ENCODE measurements at places on chromosomes 5 and 9.

GRCh38 chr9:27194401-27195091 lies 85.5 kb downstream of the TEK start:
- no peak for DNase-seq

DNA sequence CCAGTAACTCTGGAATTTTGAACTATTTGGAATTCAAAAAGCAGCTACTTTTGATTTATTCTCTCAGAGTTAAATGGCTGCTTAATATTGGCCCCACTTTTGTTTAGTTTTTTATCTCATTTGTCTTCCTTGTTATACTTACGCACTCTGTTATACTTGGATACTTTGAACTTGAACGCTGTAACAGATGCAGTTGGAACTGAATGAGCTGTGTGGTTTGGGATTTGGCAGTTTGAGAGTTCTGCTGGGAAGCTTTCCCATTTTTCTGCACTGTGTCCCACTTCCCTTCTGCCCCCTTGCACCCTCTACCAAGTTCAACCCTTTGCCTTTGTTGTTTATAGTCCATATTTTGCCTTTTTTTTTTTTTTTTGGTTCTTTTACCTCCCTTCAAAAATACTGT lies 3.8 kb downstream of the RHOBTB3 start:
- no peak for DNase-seq

DNA sequence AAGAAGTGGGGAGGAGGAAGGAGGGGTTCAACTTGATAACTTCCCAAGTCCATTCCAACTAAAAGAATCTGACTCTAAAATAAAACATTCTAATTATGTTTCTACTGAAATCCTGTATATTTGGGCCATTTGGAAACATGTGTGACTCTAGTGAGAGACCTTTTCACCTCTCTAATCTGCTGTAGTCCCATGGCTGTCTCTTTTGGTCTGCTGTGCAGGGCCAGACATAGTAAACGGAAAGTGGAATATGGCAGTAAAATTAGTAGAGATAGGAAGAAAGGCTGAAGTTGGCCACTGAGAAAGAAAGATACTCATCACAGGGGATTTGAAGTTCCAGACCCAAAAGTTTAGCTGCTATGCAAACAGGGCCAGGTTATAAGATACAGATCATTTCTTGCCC lies 15.9 kb downstream of the RFX3 start:
- no peak for DNase-seq

GRCh38 chr5:33901156-33901555 lies 9.4 kb upstream of the ADAMTS12 start:
- no peak for DNase-seq

- no peak for DNase-seq
Observed at GRCh38 chr5:178502401-178503100, 87.6 kb downstream of the COL23A1 start.

GRCh38 chr5:40017918-40018317 lies 593.1 kb upstream of the DAB2 start:
- no peak for DNase-seq

DNA sequence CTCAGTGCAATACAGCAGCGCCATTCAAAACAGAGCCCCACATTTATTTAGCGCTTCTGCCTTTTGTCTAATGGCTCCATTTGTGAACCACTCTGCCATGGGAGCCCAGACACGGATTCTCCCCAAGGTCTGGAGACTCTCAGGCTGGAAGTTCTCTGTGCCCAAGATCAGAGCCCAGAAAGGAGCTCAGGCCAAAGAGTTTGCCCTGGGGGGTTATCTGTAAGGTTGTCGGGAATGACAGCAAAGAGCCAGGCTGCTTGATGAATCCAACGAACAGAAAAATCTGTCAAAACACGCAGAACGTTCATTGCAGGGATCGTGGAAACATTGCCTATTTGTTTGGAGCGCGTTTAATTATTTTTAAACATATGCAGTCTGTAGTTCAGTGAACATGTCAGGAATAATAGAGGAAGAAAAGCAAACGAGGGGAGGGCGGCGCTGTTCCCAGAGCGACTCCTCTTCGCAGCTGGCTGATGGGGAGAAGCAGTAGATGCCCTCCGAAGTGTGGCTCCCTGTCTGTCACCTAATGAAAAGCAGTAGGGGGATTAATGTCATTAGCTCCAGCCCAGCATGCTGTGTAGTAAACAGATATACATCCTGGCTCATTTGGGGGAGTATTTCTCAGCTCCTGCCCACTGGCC lies 464.9 kb upstream of the MPDZ start:
- DNase-seq, result no peak

DNA sequence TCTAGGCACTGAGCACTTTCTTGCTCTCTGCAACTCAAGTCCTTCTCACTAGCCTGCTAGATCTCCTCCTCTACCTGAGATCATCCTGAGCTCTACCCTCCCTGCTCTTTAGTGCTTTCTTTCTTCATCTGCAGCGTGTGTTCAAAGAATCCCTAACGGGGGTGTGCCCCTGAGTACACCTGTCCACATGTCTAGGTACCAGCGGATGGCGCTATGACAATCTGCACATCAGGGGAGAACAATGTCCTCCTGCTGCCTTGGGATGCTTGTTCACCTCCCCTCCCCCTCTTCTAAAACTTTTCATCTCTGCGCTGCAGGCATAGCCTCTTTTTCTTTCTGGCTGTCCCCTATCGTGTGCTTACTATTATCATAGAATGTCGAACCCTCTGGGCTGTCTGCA lies 42.7 kb downstream of the PTPN3 start:
- DNase-seq, result no peak

DNA sequence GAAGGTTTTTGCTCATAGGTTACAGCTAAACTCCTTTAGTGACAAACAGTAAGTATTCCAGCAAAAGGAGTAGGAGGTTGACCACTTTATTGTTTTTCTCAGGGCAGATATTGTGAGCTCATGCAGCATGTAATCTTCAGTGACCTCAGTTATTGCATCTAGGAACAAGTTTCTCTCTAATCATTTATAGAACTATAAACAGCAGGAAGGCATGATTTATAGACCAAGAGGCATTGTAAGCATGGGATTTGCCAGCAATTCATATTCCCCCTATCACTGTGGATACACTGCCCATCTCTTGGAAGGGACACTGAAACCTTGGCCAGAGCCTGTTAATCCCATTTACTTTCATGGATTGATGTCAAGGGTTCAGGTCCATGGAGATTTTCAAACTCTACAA lies 15.4 kb upstream of the FAM170A start:
- DNase-seq, result no peak

- peak; percentile 33 for DNase-seq
Observed at GRCh38 chr9:78035383-78035993, 3.9 kb upstream of the GNAQ start.

DNA sequence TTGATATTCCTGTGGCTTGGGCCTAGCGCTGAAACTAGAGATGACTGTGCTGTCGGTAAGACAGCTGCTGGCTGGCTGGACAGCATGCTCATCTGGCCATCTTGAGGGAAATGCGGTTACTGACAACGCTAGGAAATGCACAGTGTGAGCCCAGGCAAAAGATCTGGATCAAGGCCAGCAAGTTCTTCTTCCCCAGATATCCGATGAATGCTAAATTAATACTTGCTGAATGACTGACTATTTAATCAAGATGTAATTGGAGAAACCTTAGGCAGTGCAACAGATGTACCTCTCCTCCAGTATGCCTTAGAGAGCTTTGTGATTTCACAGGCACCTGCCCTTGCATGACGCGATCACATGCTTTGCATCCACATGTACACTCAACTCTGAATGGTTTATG lies 659.1 kb downstream of the EFNA5 start:
- no peak for DNase-seq

DNA sequence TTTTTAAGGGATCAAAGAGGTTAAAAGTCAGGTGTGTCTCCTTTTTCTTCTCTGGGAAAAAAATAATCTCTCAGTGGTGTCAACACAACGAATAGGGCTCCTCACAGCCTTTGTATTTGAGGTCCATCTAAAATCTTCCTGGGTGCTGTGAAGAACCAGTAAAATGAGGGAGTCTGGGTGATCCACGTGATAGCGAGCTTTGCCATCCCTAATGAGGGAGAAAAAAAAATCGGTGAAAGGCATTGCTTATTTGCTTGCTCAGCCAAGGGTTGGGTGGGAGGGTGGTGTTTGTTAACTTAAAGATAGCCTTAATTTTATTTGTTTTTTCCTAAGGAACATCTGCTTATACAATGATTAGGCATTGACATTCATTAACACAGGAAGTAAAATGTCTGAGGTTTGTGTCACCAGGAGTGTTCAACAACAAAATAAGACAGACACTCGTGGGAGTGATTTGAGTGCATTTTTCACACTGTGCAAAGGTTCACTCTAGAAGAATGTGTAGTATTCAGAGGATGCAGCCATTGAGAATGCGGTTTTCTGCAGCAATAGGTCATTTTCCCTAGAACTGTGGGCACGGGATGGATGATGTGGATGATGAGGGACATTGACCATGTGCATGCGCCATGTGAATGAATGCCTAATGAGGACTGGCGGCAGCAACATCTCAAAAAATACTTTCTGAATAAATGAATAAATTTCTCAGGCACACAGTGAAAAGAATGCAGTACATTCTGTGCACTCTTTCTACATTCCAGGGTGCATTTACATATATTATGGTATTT lies 369.5 kb downstream of the NTRK2 start:
- DNase-seq, result no peak

GRCh38 chr5:33649549-33650482 lies 209.1 kb downstream of the TARS1 start:
- DNase-seq, result no peak

GRCh38 chr5:157857816-157858526 lies 974 bp downstream of the CLINT1 start:
- peak; percentile 28 for DNase-seq

- DNase-seq, result no peak
Observed at GRCh38 chr9:69344459-69344858, 19.4 kb downstream of the ENTREP1 start.

- no peak for DNase-seq
Observed at GRCh38 chr9:98899408-98900056, 44.2 kb upstream of the COL15A1 start.

- DNase-seq, result no peak
Observed at GRCh38 chr9:113604393-113604792, 140.9 kb downstream of the RGS3 start.

GRCh38 chr5:11062397-11062796 lies 301.4 kb upstream of the DAP start:
- no peak for DNase-seq

GRCh38 chr9:79213417-79214125 lies 358.2 kb upstream of the TLE4 start:
- DNase-seq, result no peak

- no peak for DNase-seq
Observed at GRCh38 chr5:15993334-15993733, 186.3 kb downstream of the MARCHF11 start.
